ENCODE measurements at places on chromosomes 2 and 18.

DNA sequence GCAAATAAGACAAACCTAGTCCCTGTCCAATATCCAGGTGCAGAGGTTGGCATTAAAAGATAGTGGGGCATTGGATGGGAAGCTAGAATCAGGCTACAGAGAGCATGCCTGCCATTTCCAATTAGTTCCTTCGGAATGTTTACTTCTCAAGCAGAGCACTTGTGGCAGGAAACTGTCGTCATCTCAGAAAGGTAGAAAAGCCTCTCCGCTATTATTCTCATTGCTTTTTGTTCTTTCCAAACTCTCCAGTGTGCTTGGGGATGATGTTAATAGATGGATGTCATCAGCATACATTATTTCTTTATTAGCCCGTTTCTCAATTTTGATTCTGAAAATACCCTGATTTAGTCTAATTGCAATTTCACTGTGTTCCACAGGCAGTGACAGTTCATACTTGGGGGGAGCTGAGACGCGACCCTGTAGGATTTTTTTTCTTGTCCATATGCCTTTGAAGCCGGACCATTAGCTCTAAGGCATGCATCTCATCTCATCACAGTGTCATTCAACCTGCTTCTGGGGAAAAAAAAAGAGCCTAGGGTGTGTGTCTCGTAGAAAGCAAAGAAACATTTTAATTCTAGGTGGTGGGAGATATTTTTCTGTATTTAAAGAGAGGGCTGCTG, 7.7 kb downstream of the ASB18 start:
- DNase-seq, result no peak

- DNase-seq, result no peak
Observed at GRCh38 chr2:34907812-34908211, 1308.7 kb upstream of the FAM98A start.

DNA sequence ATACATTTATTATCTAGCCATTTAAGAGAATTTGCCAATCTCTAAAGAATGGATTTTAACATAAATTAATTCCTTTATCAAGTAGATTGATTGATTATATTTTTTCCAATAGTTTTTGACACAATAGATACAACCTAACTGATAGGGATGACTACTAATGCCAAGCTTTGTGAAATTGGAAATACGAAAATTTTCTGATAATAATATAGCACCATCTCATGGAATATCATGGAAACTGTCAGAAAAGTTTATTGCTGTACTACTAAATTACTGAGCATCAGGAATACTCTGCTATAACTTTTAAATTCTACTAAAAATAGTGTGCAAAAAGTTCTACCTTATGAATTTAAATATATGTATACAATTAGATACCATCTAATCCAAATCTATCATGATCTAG, 101.8 kb upstream of the MAP2 start:
- no peak for DNase-seq

DNA sequence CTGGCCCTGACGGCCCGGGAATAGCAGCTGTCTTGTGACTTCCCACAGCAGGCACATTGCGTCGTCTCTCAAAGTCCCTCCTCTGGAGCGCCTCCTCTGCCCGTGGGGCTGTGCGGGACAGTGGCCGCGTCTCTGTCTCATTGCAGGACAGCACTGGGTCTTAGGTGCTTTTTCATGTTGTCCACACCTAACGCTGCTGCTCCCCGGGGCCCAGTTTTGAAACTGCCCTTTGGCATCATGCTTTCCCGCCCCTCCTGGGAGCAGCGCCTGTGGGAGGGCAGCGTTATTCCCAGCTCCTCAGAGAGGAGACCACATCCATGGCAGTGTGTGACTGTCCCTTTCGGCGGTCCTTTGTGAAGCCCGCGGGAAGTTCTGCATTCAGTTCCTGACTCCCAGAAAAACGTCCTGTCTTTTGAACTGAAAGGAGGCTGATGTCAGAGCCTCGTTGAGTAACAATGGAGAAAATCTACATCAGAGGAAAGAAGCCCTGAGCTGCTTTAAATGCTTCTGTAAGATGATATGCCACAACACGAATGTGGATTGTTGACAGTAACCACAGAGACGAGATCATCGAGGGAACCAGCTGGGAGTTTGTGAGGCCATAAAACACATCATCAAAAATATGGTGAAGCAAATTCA, 226.0 kb downstream of the FAM210A start:
- no peak for DNase-seq

DNA sequence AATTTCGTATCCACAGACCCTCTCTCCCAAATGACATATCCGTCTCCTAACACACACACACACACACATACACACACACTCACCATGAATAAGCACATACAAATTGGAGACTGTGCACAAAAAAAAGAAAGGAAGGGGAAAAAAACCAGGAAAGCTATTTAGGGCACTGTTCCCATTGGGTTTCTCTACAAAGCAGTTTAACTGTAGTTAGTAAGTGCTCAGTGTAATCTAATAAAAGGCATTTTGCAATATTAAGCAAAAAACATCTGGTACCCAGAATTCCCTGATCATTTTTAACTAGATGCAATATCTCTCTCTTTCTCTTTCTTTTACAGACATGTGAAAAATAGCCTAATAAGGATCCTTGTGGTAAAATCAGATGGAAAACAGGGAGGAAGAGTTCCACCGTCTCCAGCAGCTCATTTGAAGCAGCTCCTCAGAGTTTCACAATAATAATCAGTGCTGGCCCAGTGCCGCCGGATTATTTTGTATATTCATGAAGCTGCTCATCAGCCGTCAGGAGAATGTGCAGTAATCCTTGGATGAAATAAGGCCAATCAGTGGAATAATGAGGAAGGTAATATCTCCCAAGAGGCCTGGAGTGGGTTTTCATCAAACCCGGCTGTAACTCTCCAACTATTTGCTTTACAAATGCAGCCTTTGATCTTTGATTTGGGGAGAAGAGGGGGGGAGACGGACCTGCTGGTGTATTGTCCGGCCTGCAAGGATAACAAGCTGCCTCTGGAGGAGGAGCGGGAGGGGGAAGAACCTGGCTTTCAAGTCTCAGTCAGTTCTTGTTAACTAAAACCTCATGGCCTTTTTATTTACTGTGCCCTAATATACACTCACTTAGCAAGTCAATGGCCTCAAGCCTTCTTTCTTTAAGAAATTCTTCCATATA, 227.6 kb upstream of the SMIM21 start:
- no peak for DNase-seq

DNA sequence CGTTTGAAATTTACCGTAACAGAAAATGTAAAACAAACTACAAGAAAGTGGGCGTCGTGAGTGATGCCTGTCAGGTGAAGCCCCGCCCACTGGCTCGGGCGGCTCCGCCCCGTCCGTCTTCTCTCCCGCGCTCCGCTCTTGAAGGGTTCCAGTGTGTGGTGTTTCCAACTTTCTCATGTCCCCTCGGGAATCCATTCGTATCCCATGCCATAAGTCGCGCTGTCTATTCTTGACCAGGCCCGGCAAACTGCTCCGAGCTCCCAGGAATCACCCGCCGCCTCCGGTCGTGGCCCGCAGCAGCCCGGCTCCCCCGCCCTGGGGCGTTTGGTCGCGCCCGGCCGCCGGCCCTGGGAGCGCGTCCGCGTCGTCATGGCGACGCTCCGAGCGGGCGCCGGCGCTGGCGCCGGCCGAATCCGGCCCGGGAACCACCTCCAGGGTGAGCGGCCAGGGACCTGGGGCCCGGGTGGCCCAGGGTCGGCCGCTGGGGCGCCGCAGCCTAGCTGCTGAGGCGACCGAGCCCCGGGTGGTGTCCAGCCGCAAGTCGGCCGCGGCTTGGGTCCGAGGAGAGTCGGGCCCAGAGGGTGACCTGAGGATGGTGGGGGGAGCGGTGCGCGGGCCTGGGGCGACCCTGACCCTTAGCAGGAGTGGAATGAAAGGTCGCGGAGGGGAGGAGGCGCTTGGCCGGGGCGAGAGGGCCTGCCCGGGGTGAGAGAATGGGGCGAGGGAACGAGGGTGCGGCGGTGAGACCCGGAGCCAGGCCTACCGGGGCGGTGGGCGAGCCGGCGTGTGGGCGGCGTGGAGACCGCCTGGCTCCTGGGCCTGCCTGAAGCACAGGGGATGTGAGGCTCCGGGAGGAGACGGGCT, at the start of gene CFAP221:
TSS of gene CFAP221 (plus strand) at position 375 of the 864 bp plus-strand sequence. CDS start 1,683 bp downstream, outside the sequence.
- DNase-seq, result no peak

DNA sequence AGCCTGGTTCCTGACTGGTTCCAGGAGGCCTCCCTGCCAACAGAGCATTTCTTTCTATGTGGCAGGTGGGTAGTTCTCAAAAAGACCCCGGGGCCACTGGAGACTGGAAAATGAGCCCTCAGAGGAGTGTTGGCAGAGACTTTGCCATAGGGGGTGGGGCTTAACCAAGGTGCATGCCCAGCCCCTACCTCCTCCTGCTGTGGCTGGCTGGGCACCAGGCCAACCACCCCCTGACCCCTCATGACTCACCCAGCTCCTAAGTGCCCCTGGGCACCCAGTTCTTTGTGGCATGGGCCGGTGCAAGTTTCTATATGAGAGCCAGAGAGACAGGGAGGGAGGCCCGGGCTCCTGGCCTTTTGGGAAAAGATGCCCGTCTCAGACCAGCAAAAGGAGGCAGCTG, 98.2 kb upstream of the SMAD2 start:
- no peak for DNase-seq
